Omental fat pad (tissue), 4 donors: ENCODE measurements at places on chromosomes 2 and 18.

GRCh38 chr2:127584516-127585033 lies 49.1 kb downstream of the MYO7B start:
- no peak for DNase-seq

- DNase-seq = no peak
These were observed 295.1 kb upstream of the TNP1 start for GRCh38 chr2:217154923-217155322.

GRCh38 chr18:77103991-77104531 lies 28.5 kb downstream of the MBP start:
- DNase-seq = no peak

- no peak for DNase-seq
These were observed 4.7 kb upstream of the HOXD10 start for GRCh38 chr2:176111846-176112374.

DNA sequence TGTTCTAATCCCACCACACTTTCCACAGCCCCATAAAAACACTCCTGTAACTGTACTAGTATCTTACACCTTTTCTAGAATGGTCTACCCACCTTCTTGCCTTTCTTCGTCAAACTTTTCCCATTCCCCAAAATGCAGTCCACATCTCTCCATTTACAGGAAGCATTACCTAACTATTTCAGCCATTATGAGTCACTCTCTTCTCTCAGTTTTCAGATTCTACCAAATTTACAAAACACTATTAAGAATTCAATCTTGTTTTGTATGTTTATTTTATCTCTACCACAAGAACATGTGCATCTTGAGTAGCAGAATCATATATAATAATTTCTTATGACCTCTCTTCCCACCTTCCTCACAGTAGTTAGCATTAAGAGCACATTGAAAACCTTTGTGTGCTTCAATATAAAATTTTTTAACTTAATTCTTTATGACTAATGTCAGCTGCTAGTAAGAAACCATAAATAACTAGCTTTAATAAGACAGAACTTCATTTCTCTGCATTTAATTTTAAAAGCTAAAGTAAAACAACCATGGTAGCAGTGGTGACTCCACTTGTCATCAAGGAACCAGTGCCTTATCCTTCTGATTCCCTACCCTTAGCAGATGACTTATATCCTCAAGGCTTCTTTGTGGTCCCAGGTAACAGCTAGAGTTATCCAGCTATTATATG lies 56.6 kb upstream of the MAP2 start:
- no peak for DNase-seq

- DNase-seq = no peak
These were observed 254.3 kb downstream of the LRRTM1 start for GRCh38 chr2:80050246-80050645.

DNA sequence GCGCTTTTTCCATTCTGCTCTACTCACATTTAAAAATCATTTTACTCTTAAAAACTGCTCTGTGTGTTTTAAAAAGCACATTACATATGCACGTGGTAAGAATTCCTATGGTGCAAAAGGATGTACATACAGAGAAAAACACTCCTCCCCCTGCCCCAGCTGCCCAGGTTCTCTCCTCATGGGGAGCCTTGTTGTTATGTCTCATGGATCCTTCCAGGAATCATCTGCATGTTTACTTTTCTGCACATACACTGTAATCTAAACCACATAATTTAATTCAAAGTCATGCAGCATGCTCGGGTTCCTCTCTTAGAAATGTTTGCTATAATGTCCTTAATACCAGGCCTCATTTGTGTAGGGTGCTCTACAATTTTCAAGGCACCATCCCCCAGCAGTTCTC lies 243.3 kb downstream of the LOXHD1 start:
- no peak for DNase-seq

- no peak for DNase-seq
These were observed 103.8 kb upstream of the NEDD4L start for GRCh38 chr18:57940166-57940660.

GRCh38 chr18:28175930-28176697 lies 816 bp downstream of the CDH2 start:
- DNase-seq = no peak

- no peak for DNase-seq
These were observed 58.8 kb upstream of the FOSL2 start for GRCh38 chr2:28333606-28334526.

- DNase-seq = no peak
These were observed 40.4 kb upstream of the FAM124B start for GRCh38 chr2:224442071-224442967.

DNA sequence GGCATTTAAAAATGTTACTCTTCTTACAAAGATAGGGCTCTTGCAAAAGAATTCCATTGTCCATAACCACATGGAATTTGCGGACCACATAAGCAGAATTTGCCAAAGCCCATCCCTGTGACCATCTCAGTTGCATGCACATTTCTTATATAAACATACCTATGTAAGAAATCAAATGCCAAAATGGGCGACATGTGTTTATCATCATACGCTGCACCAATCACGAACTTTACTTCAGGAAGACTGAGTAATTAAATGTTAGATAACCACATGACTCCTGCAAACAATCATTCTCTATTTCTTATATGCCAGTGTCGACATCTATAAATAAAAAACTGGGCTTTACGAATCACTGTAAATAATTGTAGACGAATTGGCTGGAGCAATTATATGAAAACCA lies 186.1 kb upstream of the RBMS1 start:
- DNase-seq = no peak

DNA sequence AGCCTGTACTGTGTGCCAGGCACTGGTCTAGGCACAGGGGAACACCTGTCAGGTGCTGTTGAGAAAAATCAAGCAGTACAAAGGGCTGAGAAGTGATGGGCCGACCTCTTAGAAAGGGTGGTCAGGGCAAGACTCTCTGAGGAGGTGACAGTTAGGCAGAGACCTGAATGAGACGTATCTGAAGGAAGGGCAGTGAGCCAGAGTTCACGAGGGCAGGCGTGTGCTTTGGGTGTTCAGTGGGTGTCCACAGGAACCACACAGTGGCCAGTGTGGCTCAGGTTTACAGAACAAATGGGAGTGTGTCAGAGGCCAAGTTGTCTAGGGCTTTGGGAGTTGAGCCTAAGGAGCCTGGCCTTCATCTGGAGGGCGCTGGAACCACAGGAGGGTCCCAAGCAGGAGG lies 6.2 kb downstream of the ARMC9 start:
- DNase-seq = no peak

DNA sequence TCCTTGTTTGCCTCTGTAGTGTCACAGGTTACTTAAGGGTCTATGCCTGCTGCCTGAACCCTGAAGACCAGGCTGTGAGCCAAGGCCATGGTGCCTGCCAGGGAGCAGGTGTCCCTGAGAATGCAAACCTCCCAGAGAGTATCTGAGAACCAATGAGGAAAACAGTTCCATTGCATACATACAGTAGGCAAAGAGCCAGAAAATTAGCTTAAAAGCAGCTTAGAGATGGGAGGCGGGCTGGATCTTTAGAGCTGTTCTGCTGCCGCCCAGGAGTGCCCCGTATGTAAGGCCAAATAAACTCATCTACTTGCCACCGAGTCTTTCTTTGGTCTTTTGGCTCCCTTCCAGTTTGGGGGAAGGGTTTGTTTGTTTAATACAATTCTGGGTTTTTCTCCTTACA lies 327.9 kb downstream of the CLIP4 start:
- DNase-seq = no peak

DNA sequence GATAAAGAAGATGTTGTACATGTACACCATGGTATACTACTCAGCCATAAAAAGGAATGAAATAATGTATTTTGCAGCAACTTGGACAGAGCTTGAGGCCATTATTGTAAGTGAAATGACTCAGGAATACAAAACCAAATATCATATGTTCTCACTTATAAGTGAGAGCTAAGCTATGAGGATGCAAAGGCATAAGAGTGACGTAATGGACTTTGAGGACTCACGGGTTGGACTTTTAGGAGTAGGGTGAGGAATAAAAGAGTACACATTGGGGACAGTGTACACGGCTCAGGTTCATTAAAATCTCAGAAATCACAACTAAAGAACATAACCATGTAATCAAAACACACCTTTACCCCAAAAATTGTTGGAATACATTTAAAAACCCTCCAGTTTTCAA lies 206.4 kb downstream of the RIT2 start:
- no peak for DNase-seq

DNA sequence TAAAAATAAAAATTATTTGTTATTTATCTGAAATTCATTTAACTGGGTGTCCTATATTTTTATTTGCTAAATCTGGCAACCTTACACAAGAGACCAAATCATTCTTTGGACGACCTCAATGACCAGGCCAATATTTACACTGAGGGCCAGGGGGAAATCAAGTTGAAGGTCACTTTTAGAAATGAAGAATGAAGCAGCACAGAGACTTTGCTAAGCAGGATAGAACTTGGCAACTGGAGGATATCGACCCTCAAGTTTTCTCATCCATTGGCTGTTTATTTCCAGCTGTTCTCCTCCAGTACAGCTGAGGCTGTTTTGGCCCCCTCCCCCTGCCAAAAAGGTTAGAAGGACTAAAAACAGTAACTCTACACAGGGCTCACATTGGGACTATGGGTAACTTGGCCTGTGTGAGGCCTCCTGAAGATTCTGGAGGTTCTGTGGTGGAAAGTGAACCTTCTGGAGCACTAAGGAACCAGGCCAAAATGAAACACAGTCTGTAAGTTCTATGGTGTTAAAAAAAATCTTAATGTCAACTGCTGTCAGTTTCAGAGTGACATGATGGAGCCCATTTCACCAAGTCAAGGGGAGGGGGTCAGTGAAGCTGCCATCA lies 32.2 kb upstream of the ZFP36L2 start:
- no peak for DNase-seq

GRCh38 chr2:138121666-138122661 lies 157.7 kb downstream of the HNMT start:
- DNase-seq = no peak

DNA sequence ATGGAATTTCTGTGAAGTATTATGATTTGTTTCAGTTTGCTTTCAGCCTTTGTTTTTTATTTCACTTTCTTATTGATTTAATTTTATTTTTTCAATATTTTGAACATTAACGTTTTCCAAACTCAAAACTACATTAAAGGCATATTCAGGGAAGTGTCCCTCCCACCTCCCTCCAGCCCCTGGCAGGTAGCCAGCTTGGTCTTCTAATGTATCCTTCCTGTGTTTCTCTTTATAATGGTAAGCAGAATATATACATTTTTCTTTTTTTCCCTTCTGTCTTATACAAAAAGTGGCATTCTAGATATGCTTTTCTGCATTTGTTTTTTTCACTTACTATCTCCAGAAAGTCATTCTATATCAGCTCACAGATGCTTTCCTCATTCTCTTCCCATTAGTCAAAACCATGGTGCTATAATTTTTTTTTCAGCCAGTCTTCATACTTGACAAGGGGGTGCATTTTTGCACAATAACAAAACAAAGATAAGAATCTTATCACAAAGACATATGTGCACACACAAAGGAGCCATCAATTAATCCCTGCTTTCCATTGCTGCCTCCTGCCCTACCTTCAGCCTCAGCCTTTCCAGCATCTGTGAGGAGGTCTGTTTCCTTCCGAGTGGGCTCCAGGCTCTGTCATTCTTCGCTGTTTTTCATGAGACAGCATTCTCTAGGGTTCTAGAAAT lies 33.7 kb upstream of the TMEM177 start:
- no peak for DNase-seq

- no peak for DNase-seq
These were observed at the start of gene CDH2 for GRCh38 chr18:28176948-28177827. TSS of gene CDH2 (minus strand) at chr18:28177130. CDS start at chr18:28177022, 108 bp downstream.

GRCh38 chr2:166449439-166449838 lies 44.6 kb downstream of the SCN7A start:
- DNase-seq = no peak

GRCh38 chr2:39696838-39697237 lies 31.1 kb downstream of the TMEM178A start:
- DNase-seq = no peak

DNA sequence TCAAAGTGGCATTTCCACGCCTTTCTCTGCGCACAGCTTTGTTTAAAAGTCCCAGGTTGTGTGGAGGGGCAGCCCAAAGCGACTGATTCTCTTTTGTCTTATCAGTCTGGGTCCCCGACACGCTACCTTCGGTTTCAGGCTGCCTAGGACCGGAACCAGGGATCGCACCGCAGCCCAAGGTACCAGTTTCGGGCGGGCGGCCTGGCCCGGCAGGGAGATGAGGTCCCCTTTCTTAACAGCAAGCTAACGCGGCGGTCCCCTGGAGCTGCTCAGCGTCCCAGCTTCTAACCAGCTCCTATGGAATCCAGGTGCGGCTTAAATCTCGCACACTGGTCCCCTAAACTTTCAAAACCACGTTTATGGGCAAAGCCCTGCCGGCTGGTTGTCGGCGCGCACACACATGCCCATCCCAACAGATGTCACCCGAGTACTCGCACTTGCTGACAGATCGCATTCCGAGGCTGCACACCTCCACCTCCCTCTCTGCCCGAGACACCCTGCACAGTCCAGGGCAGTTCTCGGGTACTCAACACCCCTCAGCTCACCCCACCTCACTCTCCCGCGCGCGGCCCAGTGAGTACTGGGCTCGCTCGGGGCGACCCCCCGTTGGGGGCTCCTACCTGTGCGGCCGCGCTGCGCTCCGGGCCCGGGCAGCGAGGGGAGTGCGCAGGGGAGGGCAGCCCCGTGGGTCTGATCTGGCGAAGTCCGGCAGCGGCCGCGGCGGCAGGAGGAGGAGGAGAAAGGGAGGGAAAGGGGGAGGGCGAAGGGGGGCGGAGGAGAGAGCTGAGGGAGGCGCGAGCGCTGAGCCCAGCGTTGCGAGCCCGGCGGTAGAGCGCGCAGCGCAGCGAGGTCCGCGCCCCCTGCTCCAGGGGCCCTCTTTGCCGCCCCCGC lies at the start of gene EFEMP1:
EFEMP1 (minus strand) TSS at position 692 of the 891 bp plus-strand sequence. CDS start 1,342 bp downstream, outside the sequence.
- DNase-seq = peak; percentile 42

- no peak for DNase-seq
These were observed 1375.4 kb upstream of the CELF4 start for GRCh38 chr18:38940863-38941531.

DNA sequence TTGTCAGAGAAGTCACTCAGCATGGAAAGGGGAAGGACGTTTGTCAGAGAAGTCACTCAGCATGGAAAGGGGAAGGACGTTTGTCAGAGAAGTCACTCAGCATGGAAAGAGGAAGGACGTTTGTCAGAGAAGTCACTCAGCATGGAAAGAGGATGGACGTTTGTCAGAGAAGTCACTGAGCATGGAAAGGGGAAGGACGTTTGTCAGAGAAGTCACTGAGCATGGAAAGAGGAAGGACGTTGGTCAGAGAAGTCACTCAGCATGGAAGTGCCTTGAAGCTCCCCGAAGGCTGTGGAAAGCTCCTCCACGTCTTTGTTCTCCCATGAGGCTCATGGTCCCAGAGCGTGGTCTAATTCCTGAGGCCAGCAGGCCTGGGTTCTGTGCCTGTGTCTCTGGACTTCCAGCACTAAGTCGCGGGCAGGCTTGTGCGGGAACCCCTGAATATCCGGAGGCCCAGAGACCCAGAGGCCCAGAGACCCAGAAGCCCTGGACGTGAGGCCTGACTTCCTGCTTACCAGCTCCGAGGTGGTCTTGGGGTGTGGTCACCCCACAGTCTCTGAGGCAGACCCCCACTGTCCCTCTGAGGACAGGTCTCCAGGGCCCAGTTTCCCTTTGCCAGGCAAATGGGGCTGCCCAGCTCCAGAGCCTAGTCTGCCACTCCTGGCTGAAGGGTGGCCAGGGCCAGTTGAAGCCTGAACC lies 70.4 kb upstream of the TWIST2 start:
- DNase-seq = no peak

- no peak for DNase-seq
These were observed 29.3 kb downstream of the HS1BP3 start for GRCh38 chr2:20621366-20622295.
